ENCODE measurements at places on chromosomes 3 and 15.

- peak; percentile 84 for DNase-seq
Observed at GRCh38 chr3:191236646-191237045, 37.6 kb downstream of the OSTN start.

DNA sequence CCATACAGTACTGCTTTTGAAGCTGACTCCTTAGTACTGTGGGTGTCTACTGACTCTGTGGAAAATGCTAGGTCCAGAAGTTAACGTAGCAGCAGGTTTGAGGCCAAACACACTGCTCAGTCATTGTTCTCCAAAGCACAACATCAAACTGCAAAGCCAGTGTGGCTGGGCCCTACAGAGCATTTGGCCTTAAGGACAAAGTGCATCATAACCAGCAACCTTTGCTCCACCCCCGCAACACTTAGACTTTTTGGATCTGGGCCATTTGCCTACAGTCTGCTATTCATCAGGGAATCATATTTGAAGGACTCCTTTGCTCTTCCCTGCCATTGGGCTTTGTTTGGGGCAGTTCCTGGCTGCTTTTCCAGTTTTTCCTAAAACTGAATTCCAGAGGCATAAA is 43.1 kb upstream of the ARL6 start:
- DNase-seq: no peak

- DNase-seq: no peak
Observed at GRCh38 chr15:29143293-29143692, 126.3 kb downstream of the NSMCE3 start.

DNA sequence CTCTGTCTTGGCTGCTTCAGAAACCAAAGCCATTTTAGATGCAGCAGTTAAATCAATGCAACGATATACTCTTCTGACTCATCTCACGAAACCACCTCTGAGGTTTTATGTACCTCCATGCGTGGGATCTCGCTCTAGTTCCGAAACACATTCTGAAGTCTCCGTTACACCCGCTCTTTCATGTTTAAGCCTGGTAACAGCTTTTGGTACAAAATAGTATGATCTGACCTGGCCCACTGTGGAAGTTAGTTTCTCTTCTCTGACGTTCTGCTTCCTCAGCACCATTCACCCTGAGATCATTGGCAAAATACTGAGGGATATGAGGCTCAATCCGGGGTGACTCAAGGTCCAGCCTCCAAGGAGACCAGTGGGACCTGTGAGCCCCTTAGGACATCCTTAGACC is 121.9 kb downstream of the TMEM266 start:
- DNase-seq: no peak

- no peak for DNase-seq
Observed at GRCh38 chr3:156416846-156417558, 137.9 kb downstream of the SSR3 start.

DNA sequence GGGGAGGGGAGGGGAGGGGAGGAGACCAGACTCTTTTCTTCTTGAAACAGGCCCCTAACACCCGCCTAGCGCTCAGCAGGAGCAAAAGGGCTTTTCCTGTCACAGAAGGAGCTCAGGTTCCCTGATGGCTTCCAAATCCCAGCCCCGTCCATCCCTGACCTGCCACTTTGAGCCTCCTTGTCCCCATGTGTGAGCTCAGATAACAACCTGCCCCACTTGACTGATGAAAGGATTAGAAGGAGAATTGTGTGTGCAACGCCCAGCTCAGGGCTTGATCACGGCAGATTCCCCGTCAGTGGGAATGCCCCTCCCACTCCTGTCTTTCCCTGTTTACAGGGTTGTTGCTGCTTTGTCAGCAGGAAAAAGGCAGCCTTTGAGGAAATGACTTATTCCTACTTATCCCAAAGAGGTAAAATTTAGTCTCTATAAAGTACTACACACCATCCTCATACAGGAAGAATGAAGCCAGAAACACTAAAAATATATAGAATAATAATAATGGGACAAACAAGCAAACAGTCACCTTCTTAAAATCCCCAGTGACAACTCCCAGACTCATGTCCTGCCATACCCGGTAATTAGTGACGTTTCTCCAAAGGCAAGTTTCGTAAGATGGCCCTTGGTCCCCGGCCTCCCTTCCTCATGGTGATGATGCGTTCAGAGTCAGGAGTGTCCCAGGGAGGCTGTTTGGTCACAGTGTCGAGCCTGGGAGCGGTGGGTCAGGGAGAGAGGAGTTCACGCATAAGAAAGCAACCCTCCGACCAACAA is 6.1 kb upstream of the LRRC15 start:
- DNase-seq: no peak

- peak; percentile 86 for DNase-seq
Observed at GRCh38 chr15:29770796-29771195, 51.5 kb downstream of the TJP1 start.

GRCh38 chr15:42146551-42147430 is 9.6 kb downstream of the PLA2G4F start:
- DNase-seq: no peak

DNA sequence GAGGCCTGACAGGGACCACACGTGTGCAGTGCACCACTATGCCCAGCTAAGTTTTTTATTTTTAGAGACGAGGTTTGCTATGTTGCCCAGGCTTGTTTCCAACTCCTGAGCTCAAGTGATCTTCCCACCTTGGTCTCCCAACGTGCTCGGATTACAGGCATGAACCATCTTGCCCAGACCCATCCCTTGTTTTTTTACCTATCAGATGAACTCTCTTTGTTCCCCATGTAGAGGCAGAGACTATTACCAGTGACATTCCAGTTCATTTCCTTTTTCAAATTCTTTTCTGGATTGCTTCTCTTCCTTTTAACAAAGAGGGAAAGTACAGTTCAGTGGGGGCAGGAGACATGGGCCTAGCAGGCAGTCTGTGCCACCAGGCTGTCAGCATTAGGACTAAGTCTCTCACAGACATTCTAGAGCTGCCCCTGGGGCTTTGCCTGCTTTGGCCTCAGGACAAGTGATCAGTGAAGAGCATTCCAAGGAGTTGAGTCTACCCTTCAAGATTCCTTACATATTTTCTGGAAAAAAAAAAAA is 103.5 kb upstream of the SLC7A14 start:
- peak; percentile 88 for DNase-seq

- DNase-seq: no peak
Observed at GRCh38 chr15:27686971-27687370, 412.1 kb downstream of the OCA2 start.

DNA sequence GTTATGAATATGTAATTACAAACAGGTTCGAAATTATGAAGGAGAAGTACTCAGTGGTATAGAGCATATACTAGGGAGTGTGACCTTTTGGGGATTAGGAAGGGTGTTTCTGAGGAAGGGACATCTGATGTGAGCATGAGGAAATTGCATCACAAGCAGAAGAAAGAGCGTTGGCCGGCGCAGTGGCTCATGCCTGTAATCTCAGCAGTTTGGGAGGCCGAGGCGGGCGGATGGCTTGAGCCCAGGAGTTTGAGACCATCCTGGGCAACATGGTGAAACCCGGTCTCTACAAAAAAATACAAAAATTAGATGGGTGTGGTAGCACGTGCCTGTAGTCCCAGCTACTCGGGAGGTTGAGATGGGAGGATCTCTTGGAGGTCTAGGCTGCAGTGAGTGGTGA is 6.9 kb downstream of the CMTM7 start:
- DNase-seq: no peak

DNA sequence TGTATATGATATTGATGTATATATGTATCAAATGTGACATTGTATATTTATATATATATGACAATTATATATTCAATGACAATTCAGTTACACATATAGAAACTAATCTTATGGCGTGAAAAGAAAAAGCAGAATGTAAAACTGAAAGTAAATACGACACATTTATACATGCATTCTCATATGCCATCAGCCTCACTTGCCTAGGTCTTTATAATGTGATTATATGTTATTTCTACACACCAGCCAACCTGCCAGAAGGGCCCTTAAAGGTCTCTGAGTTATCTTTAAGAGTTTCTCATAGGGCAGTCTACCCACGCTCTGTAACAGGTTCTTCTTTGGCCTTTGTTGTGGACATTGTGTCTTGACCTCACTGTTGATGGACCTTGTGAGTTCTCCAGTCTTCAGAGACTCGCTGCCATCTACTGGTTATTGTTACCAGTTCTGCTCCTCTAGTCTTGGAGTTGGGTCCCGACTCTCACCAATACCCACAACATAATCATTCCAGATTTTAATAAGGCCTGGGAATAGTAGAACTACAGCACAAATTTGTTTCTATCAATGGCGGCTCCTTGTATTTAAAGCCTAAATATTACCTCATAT is 371.5 kb upstream of the GOLIM4 start:
- peak; percentile 55 for DNase-seq

DNA sequence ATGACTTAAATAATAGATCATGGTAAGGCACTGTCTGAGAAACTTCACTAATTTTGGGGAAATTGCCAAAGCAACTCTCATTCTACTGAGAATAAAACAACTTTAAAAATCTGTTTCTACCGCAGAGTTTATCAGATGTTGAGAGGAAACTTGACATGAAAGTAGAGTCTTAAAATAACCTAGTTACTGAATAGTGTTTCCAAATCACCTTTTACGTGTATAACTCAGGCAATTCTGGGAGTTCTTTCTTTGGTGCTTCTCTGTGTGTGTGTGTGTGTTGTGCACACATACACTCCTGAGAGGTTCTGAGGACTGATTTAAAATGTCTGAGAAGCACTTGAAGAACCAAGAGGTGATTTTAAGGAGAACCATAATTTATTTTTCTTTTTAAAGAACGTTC is 236.6 kb downstream of the SV2B start:
- no peak for DNase-seq

DNA sequence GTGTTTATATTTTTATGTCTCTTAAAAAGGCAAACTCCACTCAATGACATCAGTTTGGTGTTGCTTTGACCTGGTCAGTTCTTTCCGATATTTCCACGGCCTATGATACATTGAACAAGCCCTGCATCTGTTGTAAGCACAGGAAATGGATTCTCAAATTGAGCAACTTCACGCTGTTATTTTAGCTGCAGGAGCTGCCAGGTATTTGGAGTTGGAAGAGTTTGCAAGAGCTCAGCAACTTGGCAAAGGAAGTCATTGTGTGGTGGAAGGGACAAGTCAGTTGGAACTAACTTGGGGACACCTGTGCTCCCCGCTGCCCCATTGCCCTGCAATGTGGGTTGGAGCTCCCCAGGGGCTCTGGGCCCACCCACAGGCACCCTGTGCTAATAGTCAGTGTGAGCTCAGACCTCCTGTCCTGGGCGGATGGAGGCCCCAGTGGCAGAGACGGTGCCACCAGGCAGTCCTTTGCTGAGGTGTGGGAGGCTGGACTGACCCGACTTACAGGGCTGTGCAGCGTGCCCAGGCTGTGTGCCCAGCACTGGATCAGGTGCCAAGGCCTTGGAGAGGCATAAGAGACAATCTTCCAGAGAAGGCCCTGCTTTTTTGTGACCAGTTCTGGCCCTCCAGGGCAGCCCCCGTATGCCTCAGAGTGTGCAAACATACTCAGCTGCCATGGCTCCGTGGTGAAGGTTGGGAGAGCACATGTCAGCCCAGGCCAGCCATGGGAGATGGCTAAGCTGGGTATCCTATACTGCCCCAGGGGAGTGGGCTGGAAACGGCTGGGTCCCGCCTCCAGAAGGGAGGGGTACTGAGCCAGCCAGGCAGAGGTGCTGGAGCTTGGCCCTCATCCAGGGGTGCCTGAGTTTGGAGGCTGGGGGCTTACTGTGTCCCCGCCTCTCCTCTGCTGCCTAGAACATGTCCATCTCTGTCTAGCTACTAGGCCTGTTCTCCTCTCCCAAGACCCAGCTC is 43.5 kb downstream of the KY start:
- peak; percentile 25 for DNase-seq

- no peak for DNase-seq
Observed at GRCh38 chr15:40543082-40543481, 21.8 kb downstream of the CCDC32 start.

DNA sequence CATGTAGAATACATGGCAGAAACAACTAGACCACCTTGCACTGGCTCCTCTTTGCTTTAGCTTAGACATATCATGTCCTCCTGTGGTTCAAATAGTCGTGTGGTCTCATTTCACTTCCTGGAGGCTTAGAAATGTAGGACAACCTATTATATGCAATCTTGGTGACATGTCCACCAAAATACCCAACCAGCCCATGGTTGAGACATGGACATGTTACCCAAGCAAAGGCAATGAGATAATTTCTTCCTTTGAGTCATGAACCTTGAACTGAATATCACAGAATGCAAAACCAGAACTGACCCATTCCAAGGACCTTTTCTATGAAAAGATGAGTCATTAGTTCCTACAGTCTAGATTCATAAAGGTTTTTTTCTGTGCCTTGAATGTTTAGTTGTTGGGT is 309.0 kb upstream of the MDFIC2 start:
- no peak for DNase-seq

GRCh38 chr3:9327578-9327977 is 35.3 kb upstream of the THUMPD3 start:
- no peak for DNase-seq

- no peak for DNase-seq
Observed at GRCh38 chr15:38992506-38992905, 427.9 kb upstream of the RASGRP1 start.

DNA sequence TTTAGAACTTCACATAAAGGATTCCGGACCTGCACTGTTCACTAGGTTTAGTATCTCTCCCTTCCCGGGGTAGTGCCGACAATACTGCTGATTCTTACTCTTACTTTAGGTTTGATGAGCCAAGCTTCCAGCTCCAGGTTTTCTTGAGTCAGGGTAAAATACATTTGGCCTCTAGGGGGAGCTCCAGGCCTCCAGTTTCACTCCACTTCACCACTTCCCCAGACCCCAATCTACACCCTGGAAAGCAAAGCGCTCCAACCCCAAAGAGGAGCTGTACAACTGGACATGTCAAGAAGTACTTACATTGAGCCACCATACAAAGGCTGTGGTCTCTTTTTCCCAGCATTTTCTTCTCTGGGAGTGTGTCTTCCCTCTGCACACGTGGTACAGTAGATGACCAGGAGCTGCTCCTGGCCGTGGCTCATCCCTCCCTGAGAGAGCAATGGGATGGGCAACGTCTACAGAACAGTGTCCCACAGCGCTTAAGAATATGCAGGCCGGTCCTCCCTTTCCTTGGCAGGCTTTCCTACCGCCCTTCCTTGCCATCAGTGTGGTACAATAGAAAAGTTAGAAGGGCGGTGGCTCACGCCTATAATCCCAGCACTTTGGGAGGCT is 93.9 kb upstream of the CCDC80 start:
- peak; percentile 78 for DNase-seq

DNA sequence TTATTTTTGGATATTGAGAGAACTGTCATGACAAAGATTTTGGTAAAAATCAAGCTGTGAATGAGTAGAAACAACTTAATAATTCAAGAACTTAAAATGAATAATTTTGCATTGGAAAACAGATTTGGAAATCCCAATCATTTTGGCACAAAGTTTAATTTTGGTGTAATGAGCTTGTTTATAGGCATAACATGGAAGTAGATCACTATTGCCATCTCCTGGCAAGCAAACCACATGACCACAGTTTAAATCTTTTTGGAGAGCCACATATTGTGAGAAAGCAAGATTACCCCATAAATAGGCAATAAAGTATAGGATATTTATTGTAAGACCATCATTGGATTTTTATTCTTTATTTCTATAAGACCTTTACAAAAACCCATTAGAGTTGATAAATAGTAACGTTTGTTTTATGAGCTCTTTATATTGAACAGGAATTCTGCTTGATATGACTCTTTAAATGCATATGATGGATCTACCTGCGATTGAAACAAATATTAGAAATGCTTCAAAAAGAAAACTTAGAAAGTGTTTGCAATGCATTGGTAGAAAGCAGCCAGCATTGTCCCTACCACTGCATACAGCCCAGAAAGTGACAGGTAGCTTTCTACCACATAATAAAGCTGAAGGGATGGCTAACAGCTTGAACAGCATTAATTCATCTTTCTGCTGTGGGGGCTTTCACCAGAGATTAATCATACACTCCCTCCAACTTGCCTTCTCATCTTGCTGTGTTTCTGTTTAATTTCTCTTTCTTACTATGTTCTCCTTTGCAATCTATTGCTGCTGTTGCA is 766.8 kb downstream of the TBL1XR1 start:
- peak; percentile 76 for DNase-seq
